ENCODE measurements at places on chromosomes 6 and 20.

DNA sequence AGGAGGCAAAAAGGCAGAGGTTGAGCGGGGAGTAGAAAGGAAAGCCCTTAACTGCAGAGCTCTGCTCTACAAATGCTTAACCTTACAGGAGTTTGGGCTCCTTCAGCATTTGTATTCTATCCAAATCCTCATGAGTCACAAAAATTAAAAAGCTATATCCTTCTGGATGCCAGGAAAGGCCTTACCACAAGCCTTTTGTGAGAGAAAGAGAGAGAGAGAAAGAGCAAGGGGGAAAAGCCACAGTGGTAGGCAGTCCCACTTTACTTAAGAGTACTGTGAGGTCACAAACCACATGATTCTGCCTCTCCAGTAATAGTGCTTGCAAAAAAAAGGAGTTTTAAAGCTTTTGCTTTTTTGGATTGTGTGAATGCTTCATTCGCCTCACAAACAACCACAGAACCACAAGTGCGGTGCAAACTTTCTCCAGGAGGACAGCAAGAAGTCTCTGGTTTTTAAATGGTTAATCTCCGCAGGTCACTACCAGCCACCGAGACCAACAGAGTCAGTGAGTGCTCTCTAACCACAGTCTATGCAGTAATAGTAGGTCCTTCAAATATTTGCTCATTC, at the start of gene RUNX2:
Gene RUNX2 (plus strand): TSS at position 375 of the 567 bp plus-strand sequence. CDS start 397 bp downstream, outside the sequence.
- DNase-seq: peak; percentile 34

- DNase-seq: no peak
These were observed 218.3 kb downstream of the PREX1 start for GRCh38 chr20:48609491-48609978.

DNA sequence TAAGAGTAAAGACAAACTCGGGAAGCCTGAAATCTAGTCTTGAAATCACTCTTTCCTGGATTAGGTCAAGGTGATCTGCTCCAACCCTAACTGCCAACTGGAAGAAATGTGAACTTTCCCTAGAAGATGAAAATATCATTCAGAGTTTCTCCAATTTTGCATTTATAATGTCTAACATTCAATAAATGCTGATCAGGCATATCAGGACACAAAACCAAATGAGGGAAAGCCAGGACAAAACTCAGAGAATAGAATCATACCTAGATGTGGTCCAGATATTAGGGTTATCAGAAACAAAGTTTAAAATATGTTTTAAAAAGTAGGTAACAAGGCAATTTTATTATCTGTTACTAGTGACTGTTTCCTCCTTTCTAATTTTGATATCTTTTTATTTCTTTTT, 335.5 kb upstream of the MAP3K7 start:
- no peak for DNase-seq

GRCh38 chr6:26128013-26128771, 41.0 kb downstream of the HFE start:
- DNase-seq: no peak

- DNase-seq: no peak
These were observed 217.3 kb upstream of the PREP start for GRCh38 chr6:105619971-105620741.

GRCh38 chr20:8196096-8196495, 64.0 kb downstream of the PLCB1 start:
- no peak for DNase-seq

DNA sequence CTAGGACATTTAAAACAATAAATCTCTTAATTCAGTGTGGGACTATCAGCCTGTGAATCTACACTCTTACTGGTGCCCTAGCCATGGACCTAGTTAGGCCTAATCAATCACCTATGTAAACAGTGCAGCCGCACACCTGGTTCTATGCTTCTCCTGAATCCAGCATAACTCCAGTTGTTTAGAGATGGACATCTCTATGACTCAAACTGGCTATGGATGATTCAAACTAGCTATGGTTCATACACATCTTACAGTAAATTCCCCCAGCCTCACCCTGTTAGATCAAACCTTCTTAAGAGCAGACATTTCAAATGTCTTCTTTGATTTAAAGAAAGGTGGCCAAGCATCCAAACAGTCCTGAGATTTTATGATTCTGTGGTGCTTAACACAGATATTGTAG, 34.7 kb downstream of the SLC35B3 start:
- DNase-seq: no peak
